AML-193 (cell line): ENCODE measurements at places on chromosomes 3 and 15.

DNA sequence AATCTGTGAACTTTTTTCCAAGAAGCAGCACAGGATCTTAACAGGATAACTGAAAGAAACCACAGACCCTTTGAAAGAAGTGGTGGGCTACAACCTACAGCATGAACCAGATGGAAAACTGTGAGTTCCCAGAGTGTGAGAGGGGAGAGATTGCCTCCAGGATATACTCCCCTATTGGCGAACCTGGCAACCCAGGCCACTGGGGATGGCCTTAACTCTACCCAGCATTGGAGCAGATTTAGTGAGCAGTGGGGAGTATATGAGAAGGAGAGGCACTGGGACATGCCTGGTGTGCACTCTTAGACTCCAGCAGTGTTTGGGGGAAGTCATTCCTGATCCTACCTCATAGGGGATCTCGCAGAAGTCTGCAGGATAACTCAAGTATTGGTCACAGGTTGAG, 201.0 kb upstream of the TP63 start:
- DNase-seq = no peak

GRCh38 chr3:172379372-172379771, 68.9 kb downstream of the GHSR start:
- DNase-seq = no peak

DNA sequence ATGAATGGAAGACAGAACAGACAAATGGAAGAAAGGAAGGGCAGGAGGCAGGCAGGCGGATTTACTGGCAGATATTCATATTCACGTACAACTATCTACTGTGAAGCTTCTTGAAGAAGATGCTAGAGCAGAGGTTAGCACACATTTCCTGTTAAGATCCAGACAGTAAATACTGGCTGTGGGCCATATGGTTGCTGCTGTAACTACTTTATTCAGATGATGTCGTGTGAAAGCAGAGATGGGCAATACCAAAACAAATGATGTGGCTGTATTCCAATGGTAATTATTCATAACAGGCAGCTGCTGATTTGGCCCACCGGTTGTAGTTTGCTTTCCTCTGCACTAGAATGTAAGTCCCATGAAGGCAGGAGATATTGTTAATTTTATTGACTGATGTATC, 115.7 kb upstream of the PRTG start:
- DNase-seq = no peak

DNA sequence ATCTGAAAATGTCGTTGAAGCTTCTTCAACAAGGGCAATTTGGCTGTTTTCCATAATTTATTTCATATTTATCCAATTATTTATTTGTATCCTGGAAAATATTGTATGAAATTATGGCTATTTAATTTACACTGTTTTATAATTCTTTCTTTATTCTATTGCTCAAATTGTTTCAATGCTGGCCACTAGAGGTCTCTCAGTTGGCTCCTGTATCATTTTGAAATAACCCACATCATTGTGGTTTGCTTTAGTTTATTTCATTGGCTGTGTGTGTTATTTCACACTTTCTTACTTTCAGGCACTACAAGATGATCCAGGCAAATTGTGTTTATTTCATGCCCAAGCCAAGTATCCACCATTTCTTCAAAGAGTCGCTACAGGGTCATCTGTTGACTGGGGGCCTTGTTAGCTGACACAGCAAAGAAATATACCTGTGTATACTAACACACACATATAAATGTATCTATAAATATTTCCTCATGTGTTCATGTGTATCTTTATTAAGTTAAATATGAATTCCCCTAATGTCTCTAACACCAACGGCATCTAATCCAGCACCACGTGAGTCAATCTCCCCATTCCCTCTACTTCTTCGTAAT, 86.2 kb downstream of the NPAP1 start:
- peak; percentile 15 for DNase-seq

GRCh38 chr15:87575896-87576473, 680.6 kb downstream of the NTRK3 start:
- DNase-seq = no peak

- no peak for DNase-seq
These were observed 47.3 kb downstream of the AMOTL2 start for GRCh38 chr3:134326760-134327593.

- DNase-seq = no peak
These were observed 85.3 kb upstream of the ADAMTS9 start for GRCh38 chr3:64773137-64773536.
